ENCODE measurements at places on chromosomes 7 and 10.
A peak's percentile ranks its signal among the peaks of the same experiment; 100 is the strongest.

DNA sequence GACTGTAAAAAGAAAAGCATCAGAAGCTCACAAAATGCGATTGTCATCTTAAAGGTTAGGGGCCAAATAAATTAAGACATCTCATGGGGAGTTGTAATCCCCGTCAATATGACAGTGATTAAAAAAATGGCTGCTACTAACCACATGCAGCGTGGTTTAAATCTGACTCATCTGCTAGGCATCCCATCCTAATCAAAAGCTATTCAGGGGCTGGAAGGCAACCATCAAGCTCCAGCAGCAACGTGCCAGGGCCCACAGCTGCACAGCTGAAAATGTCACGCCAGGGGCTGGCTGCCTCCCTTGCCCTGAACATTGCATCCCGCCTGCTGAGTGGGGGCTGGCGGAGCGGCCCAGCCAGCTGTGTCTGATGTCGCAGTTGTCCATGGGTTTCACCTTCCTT lies 66.3 kb upstream of the FRMD4A start:
- DNase-seq, result no peak

GRCh38 chr7:115679976-115680375 lies 350.6 kb downstream of the TFEC start:
- DNase-seq, result no peak

DNA sequence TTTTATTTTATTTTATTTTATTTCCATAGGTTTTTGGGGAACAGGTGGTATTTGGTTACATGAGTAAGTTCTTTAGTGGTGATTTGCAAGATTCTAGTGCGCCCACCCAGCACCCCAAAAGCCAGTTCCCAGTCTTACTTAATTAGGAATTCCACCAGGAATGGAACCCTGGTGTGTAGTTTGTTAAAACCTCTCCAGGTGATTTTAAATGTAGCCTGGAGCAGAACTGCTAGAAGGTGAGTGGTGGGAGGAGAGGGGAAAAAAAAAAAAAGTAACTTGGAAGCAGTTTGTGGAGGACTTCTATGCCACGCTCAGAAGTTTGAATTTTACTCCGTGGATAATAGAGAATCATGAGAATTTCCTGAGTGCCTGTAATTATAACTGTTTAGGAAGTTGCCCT lies 5.5 kb upstream of the TEX47 start:
- no peak for DNase-seq

DNA sequence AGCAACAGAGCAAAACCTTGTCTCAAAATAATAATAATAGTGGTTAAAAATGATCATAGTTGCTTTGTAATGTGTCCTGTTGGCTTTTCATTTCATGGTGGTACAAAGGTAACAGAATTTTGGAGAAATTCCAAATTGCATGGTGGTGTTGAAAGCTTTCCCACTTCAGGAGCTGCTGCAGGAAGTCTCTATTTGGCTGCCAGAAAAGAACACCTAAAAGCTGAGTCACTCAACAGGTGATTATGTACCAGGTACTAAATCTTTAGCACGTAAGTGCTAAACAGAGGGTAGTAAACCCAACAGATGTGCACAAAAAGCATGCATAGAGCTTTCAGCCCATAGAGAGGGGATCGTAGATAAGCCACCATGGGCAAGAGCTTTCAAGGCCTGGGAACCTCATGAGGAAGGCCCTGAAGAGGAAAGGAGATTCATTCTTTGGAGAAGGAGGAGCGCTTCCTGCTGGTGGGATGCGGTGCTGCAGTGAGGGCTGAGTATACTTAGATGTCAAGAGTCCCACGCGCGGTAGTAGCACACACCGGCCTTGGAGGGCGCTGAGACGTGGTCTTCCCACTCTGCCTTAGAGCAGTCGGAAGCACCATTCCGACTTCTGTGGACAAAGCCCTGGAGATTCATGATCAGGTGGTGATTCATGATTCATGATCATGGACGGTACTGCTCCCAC lies 118.7 kb downstream of the RALA start:
- DNase-seq, result peak; percentile 43

- no peak for DNase-seq
These were observed 16.0 kb downstream of the CHST15 start for GRCh38 chr10:124077208-124077993.

DNA sequence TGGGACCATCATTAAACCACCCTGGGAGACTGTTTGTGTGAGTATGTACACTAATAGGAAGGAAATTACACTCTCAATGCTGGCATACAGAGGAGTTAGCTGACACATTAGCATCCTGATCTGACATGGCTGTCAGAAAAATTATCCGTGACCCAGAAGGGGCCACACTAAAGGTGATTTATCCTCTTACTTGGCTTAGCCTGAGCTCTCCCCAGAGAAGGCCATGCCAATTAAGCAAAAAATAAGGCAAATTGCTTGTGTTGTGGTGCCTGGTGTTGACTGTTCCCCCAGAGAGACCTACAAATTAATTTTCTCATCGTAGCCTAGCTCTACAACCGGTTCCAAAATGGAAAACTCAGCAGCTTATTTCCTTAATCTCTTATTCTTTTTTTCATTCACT lies 992.3 kb downstream of the KCNMA1 start:
- DNase-seq, result no peak

GRCh38 chr7:30900053-30900452 lies 11.6 kb upstream of the AQP1 start:
- DNase-seq, result no peak

DNA sequence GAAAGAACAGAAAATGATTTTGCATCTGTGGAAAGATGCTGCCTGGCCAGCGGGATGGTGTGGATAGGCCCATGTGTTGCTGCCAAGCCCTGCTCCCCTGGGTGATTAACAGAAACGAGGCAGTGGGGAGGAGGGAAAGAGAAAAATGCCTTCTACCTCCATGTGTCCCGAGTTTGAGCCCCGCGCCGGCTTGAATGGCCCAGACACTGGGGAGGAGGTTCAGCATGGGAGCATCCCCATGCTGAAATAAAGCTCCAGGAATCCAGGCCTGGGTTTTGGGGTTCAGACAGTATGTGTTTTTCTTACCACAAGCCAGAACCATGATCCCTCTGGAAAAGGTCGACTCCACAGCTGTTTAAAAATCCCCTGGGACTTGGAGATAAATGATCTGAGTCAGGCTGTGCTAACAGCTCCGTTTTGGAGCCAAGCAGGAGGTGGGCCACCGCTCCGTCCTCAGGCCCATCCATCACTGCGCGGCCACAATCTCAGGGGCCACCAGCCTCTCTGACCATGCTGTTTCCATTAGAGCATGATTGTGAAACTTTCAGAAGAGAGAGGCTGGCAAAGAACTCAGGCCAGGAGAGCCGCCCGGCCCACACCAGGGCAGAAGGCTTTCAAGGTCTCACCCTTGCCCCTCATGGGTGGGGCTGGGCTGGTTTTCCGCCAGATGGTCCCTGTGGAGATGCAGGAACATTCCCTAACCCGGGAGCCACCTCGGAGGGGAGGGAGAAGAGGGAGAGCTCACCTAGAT lies 299.7 kb downstream of the ZEB1 start:
- no peak for DNase-seq

DNA sequence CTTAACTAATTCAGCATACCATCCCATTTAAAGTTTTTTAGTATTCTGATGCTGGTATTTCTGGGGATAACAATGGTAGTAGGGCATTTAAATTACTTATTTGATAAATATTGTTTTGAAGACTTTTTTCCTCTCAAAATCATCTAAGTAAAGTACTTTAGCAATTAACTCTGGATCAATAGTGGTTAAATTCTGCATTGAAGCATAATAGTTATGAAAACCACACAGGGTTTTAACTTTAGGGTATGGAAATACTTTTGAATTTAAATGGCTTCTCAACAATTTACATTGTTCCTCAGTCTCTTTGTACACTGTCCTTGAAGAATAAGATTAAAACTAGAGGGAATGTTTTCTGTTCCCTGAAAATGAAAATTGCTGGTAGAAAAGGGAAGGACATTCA lies 202.6 kb upstream of the STEAP4 start:
- no peak for DNase-seq

- DNase-seq, result no peak
These were observed 21.8 kb downstream of the ARHGAP19 start for GRCh38 chr10:97270523-97271154.

All from activated T-cell treated with anti-CD3 and anti-CD28 coated beads for 48 hours (primary cell).